ENCODE measurements at places on chromosomes 3 and 15.

DNA sequence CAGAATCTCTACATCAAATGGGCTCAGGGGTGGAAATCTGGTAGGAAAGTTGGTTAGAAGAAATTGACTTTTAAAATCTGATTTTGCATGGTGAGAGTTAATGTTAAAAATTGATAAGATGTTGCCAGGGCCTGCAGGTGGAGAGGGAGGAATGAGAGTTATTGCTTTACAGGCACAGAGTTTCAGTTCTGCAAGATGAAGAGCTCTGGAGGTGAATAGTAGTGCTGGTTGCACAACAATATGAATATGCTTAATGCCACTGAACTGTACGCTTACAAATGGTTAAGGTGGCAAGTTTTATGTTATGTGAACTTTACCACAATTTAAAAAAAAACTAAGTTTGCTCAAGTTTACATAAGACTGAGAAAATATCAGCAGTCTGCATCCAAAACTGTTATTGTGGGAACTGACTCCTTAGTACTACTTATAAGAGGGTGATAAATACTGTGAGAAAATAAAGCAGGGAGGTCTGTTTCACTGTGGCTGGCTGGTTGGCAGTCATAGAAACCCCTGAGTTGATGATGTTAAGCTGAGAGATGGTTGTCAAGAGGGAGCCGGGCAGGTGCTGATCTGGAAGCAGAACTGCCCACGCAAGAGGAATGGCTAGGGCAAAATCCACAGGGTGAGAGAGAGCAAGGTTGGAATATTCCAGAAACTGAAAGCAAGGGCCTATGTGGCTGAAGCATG lies 144.9 kb downstream of the EDEM1 start:
- no peak for DNase-seq

- no peak for DNase-seq
Measured at GRCh38 chr3:57009367-57009766, 51.1 kb upstream of the SPATA12 start.

DNA sequence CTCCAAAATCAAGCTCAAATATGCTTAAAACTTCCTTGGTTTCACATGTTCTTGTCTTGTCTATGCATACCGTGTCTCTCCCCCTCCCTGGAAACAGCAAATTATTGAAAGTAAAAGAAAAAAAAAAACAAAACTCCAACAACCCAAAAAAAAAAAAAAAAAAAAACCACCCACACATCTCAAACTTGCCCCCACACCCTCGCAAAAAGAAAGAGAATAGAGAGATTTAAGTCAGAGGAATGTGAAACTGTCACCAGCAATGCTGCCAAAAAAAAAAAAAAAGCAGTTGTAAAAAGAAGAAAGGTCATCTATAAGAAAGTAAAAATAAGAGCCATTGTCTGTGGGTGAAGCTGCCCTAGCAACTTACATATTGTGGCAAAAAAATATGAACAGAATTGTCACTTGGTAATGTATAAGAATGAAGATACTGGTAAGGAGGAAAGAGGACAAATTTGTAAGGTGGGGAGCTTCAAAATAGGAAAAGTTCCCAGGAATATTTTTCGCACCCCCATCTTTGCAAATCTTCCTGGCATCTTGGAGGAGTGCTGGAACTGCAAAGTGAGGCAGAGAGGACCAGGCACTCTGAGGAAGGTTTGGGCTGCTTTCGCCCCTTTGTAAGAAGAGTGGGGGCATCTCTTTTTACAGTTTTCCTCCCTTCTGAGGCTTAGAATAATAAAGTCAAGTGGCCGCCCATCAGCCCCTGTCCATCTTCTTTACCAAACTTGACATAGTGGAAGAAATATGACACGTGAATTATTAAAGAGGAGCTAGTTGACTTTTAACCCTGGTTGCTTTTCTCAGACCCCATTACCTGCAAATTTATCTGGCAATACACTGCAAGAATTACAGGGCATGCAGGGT lies 81.8 kb downstream of the NR2F2 start:
- DNase-seq = no peak

GRCh38 chr3:127385540-127385870 lies 97.7 kb upstream of the PRR20G start:
- DNase-seq = no peak

DNA sequence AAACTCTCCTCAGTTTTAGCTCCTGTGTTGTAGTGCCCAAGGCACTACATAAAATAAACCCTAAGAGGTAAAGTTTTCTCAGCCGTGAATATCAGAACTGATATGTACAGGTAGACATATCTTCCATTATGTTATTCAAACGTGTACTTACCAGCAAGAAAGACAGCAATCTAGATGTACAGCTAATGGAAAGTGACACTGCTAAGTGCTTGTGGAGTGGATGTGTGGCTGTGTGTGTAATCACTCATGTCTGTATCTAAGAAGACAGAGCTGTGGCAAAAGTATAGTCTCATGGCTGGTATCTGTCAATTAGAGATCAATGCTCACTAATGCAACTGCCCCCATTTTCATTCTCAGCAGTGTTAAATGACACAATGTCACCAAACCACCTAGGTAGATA lies 101.3 kb downstream of the FMN1 start:
- DNase-seq = no peak

DNA sequence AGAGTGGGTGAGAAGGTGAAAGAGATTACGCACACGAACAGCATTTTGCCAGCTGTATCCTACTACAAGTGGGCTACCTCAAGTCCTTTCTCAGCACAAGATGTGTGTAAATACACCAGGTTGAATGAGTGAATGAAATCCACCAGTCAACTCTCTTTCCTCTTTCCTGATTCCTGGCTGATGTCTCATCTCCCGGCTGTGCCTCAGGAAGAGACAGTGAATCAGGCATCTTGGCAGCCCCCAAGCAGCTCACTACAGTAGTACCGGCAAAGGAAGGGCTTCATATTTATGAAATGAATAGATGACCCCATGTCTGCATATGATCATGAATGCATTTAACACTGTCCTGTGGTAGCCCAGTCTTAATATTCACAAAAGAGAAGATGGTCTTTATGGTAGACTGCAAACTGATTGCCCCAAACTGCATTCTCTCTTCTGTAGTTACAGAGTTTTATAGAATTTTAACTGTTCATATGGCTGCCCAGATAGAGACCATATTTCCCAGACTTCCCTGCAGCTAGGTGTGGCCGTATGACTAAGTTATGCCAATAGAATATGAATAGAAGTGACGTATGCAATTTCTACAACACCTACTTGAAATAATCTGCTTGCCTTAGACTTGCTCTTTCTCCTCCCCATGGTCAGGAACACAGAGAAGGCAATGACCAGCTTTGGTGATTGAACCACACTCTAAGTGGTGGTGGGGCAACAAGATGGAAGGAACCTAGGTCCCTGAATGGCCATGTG lies 22.7 kb downstream of the MGLL start:
- DNase-seq = no peak

- no peak for DNase-seq
Measured at GRCh38 chr3:186152361-186152798, 43.5 kb upstream of the ETV5 start.

GRCh38 chr3:179902061-179902460 lies 134.7 kb downstream of the PEX5L start:
- no peak for DNase-seq

DNA sequence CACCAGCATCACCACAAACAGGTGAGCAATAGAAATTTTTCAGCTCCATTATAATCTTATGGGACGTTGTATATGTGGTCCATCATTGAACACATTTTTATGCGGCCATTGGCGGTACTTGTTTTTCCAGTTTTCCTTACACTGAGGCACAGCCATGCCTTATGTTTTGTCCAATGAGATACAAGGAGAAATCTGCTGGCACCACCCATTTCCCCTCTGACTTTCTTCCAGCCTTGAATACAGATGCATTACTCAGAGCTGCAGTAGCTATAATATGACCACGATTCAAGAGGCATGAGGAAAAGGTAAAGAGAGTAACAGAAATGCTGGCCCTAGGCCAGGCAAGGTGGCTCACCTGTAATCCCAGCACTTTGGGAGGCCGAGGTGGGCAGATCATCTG lies 9.0 kb upstream of the PIK3R4 start:
- no peak for DNase-seq

GRCh38 chr15:91853511-91853947 lies at the start of gene SLCO3A1:
Gene SLCO3A1 (plus strand): TSS chr15:91853708.
- DNase-seq = no peak

DNA sequence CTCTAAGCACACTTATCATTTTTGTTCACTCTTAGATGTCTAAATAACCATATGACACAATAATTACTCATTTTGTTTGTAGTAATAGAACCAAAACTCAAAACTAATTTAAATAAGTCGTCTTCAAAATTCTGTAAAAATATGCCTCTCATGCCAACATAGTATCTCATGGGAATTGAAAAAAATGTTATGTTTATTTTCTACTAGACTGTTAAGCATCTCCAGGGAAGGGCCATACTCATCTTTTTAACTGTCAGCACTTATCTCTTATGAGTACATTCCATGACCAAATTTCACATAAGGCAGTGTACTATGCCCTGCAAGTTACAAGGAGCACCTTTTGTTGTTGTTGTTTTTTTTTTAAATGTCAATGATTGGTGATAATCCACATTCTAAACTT lies 18.3 kb upstream of the USF3 start:
- no peak for DNase-seq

DNA sequence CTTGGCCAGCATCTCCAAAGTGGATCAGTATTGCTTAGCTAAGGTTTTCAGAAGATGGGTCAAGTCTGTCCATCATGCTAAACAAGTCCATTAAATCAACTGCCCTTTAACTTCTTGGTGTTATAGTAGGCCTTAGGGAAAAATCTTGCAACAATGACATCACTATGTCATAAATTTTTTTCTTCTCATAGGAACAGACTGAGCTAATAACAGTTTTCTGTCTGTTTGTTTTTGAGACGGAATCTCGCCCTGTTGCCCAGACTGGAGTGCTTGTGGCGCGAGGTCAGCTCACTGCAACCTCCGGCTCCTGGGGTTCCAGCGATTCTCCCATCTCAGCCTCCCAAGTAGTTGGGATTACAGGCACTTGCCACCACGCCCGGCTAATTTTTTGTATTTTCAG lies 94.2 kb downstream of the EFL1 start:
- DNase-seq = no peak

GRCh38 chr15:67180514-67181191 lies 73.8 kb downstream of the AAGAB start:
- no peak for DNase-seq

- DNase-seq = no peak
Measured at GRCh38 chr3:112776836-112777235, 69.8 kb downstream of the CD200R1L start.

DNA sequence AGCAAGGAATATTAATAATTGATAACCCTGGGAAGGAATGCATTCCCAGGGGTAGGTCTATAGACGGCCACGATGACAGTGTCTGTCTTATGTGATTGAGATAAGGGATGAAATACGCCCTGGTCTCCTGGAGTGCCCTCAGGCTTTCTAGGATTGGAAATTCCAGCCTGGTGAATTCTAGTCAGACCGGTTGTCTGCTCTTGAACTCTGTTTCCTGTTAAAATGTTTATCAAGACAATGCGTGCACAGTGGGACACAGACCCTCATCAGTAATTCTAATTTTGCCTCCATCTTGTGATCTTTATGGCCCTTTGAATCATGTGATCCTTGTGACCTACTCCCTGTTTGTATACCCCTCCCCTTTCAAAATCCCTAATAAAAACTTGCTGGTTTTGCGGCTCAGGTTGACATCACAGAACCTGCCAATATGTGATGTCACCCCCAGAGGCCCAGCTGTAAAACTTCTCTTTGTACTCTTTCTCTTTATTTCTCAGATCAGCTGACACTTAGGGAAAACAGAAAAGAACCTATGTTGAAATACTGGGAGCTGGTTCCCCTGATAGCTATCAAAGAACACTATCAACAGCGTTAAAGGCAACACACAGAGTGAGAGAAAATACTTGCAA lies 183.3 kb downstream of the PDE8A start:
- no peak for DNase-seq

- no peak for DNase-seq
Measured at GRCh38 chr3:171841620-171842000, 1.5 kb upstream of the TMEM212 start.

GRCh38 chr15:68224546-68225250 lies 4.8 kb downstream of the CLN6 start:
- DNase-seq = no peak

DNA sequence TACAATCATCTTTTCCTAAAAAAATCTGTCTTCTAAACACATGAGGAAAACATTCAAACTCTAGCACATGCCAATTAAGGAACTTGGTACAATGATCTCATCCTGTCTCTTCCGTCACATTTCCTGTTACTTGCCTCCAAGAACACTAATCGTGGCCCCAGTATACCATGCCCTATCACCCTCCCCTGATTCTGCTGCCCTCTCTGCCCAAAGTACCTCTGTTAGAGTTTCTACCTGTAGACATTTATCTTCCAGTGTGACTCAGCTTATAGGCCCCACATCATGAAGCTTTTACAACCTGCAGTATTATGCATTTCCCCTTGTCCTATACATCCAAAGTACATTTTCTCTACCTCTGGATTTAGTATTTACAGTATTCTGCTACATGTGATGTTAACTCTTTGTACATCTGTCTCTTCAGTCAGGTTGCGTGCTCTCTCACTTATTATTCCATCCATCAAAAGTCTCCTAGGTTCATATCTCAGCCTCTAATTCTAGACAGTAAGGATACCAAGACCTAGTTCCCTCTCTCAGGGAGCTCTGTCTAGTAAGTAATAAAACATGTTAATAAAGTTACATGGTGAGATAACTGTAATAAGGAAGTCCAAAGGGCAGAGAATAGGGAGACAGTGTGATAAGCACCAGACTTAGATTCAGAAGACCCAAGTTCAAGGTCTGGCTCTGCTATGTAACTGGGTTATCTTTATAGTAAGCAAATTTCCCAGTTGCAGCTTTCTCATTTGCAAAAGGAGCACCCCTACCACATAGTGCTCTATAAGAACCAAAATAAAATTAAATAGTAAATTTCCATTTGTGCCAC lies 8.9 kb upstream of the SEMA6D start:
- no peak for DNase-seq

DNA sequence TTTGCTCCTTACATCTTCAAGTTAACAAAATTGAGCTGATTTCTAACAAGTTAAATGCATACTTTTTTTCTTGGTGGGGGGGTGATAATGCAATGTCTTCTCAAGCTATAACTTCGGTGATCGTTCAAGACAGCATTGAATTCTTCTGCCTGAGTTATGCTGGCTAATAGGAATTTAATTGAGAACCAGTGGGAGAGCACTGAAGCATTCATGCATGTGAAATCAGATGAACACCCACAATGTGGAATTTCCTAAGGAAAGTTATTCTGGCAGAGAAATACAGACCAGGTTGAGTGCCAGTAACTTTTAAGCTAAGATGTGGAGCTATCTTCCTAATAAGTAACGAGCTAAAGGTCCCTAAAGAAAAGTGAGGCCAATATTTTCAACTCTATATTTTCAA lies 3.0 kb downstream of the SPATA16 start:
- DNase-seq = no peak

- DNase-seq = no peak
Measured at GRCh38 chr15:89829616-89830440, 15.2 kb upstream of the ANPEP start.
